ENCODE measurements at places on chromosomes 13 and 19.

- DNase-seq, result no peak
These were observed 5.0 kb downstream of the TEAD2 start for GRCh38 chr19:49357186-49357585.

- no peak for DNase-seq
These were observed 20.2 kb downstream of the CHAMP1 start for GRCh38 chr13:114334305-114335053.

- DNase-seq, result no peak
These were observed 1608.8 kb downstream of the OLFM4 start for GRCh38 chr13:54637366-54637765.

- DNase-seq, result peak; percentile 29
These were observed 3.1 kb downstream of the CHMP2A start for GRCh38 chr19:58551577-58552471.

DNA sequence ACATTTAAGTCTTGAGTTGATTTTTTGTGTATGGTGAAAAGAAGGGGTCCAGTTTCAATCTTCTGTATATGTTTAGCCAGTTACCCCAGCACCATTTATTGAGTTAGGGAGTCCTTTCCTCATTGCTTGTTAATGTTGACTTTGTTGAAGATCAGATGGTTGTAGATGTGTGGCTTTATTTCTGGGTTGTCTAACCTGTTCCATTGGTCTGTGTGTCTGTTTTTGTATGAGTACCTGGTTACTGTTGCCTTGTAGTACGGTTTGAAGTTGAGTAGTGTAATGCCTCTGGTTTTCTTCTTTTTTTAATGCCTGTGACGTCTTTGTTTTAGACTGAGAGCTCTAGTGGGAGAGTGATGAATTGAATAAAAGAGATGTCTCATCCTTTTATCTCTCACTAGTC, 83.2 kb downstream of the NBEA start:
- DNase-seq, result no peak

DNA sequence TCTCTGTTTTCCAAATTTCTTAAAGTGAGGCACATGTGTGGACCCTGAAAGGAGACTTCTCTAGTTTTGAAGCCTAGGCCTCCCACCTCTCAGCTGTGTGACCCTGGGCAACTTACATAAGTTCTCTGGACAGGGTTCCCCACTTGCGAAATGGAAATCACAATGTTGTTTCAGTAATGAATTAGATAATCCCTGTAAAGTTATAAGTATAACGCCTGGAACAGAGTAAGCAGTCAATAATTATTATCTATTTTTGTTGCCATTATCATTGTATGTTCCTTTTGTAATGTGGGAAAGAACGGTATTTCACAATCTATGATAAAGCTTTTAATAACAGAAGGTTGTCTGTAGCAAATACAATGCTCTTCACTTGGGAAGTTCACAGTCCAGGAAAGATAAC, 437.3 kb upstream of the ZNF507 start:
- no peak for DNase-seq

GRCh38 chr19:35459414-35460082, 11.5 kb downstream of the FFAR2 start:
- peak; percentile 77 for DNase-seq

DNA sequence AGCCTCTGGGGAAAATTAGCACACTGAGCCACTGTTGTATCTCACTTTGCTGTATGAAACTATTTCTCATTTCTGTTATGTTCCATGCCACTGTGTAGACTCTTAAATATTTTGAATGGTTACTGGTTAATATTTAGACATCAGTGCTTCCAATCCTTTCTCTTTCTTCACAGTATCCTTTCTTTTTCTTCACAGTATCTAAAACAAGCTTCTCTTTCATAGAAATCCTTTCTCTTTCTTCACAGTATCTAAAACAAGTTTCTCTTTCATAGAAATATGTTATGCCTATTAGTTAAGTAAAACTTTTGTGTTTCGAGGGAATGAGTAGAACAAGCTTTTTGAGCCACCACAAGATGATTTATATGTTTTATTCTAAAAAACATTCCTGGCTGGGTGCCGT, 326.8 kb upstream of the KLF12 start:
- no peak for DNase-seq

DNA sequence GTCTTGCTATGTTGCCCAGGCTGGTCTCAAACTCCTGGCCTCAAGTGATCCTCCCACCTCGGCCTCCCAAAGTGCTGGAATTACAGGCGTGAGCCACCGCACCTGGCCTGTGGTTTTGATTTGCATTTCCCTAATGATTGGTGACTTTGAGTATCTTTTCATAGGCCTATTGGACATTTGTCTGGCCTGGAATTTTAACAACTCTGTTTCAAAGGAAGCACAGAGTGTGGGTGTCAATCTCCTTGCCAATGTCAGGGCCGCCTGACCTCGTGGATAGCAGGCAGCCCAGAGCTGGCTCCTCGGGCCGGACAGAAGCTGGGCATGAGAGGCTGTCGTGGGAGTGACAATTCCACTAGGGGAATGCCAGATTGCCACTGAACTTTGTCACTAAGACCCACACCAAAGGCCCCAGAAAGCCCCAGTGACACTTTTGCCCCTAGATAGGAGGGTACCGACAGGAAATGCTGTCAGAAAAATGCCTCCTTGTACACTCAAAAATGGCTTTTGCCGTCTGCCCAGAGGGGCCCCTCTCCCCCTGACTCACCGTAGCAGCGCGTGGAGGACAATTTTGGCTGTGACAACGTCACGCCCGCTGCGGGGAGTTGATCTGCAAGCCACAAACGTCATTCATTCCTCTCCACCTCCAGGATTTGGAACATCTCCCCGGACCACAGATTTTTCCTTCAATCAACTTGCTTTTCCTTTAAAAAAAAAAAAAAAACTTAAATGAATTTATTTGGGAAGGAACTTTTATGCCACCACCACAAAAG, 11.7 kb upstream of the ADGRE5 start:
- DNase-seq, result peak; percentile 73

DNA sequence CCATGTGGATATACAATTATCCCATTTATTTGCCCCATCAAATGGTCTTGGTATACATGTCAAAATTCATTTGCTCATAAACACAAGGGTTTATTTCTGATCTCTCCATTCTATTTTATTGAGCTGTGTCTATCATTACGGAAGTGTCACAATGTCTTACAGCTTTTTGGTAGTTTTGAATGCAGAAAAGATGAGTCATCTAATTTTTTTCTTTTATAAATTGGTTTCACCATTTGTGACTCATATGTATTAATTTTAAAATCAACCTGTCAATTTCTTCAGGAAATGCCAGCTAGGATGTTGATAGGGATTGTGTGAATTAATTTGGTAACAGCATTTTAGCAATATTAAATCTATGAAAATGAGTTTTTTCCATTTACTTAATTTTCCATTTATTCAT, 2549.4 kb downstream of the PCDH9 start:
- DNase-seq, result no peak

GRCh38 chr19:18660939-18661670, 22.4 kb upstream of the CRTC1 start:
- no peak for DNase-seq

DNA sequence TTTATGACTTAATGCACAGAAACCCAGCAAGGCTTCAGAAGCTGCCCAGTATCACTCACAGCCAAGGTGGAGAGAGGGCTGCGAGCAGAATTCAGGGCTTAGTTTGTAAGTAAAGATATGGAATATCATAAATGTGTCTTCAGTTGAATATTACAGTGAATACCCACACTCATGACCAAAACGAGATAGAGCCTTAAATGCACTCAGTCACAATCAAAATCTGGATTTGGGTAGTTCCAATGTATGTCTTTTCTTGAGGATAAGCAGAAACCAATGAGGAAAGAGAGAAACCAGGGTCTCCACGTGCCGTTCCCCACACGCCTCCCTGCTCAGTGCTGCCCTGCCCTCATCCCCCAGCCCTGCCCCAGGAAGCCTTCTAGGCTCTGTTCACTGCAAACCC, 94.9 kb downstream of the ZIC5 start:
- DNase-seq, result no peak

DNA sequence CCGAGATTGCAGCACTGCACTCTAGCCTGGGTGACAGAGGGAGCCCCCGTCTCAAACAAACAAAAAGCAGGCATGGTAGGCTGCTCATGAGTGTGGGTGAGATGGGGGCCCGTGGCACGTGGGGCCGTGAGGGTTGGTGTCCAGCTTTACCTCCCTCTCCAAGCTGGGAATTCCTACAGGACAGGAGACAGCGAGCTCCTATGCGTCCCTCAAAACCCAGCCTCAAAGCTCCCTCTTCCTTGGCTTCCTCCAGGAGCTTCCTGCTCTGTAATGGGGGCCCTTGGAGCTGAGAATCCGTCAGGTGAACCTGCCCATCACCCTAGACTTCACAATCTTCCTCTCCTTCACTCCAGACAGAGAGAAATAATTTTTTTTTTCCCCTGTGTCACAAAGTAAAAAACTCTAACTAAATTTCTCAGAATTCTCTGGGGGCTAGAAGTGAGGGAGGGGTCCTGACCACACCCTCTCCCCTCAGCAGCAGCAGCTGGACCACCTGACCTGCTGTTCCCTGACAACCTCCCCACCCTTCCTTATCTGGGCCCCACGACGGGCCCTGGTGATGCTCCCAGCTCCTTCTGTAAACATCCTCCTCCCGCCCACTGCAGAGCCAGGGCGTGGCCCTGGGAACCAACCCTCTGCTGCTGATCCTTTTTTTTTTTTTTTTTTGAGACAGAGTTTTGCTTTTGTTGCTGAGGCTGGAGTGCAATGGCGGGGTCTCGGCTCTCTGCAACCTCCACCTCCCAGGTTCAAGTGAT, 22.1 kb upstream of the WDR18 start:
- DNase-seq, result no peak

DNA sequence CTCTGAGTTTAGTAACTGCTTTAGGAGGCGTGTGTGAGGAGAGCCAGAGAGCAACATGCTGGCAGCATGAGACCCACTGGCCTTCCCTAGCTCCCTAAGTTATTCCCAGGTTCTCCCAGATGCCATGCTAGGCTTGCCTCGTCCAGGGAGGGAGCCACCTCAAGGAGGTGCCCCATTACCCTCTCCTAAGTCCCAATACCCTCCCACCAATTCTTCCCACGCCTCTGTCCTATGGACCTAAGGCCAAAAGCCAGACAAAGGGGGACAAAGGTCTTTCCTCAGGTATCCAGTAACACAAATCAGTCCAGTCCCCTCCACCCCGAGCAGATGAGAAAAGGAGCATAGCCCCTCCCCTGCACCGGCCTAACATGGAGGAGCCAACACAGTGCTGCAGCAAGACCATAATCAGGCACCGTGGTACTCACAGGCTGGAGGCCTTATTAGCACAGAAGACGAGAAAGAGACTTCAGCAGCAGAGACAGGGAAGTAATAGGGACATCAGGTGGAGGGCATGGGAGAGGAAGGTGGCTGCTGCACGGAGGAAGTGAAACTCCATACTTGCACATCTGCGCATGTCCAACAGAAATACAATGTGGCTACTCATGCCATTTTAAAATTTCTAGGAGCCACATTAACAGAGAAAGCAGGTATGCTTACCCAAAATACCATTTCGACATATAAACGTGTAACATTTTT, 46.3 kb downstream of the BRD4 start:
- peak; percentile 31 for DNase-seq

DNA sequence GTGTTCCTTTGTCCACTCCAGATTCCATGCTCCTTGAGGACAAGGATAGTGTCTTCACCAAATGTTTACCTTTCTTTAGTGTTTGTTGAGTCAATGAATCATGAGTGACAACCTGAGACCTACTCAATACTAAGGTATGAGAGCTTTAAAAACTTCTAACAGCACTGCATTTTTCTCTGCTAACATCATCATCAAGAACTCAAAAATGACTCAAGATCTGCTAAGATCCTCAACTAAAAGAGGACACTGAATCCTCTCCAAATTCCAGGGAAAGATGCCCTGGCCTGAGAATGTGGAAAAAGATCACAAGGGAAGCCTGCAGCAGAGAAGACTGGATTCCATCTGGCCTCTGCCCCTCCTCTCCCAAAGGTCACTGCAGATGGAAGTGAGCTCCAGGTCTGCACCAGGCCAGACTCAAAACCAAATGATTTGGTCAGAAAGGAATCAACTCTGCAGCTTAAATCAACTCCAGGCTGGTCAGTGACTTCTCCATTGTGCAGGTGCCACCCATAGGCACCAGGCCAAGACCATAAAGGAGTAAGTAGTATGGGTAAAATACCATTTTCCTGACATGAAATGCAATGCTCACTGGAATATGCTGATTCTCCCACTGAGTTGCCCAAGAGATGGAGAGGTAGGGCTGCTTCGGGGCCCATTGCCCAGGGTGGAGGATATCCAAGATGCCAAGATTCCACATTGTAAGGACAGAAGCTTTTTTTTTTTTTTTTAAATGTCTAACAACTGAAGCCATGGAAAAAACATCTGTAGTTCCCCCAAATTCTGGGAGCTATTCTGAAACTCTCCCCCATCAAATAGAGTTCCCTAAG, 89.5 kb upstream of the DOCK9 start:
- DNase-seq, result no peak

DNA sequence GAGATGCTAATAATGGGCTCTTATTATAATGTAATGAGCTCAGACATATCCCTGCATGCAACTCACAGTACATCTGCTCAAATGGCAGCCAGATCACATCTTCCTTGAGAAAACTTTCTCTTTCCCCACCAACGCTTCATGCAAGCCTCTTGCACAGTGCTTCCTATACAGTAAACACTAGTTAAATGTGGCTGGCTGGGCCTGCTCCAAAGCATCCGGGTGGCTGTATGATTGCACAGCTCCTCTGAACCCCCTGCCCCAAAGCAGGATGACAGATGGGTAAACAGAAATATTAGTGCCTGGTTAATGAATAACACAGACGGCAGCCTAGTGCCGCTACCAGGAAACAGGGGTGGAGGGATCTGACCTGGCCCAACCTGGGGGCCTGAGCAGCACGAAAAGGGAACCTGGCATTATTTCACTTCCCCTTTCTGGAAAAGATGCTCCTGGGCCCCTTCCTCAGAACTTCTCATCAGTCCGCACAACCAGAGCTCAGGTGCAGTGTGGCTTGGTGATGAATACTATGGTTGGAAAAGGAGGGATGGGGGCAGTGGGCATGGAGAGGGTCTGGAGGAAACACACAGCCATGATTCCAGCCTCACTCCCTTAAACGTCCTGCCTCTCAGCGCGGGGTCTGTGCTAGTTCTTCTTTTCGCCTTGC, 10.8 kb downstream of the FFAR2 start:
- DNase-seq, result no peak

- no peak for DNase-seq
These were observed 20.0 kb upstream of the ATP12A start for GRCh38 chr13:24660023-24660741.

GRCh38 chr19:41939861-41940730, 11.8 kb upstream of the ERFL start:
- DNase-seq, result no peak
